ENCODE measurements at places on chromosomes 7 and 10.
A peak's percentile ranks its signal among the peaks of the same experiment; 100 is the strongest.

DNA sequence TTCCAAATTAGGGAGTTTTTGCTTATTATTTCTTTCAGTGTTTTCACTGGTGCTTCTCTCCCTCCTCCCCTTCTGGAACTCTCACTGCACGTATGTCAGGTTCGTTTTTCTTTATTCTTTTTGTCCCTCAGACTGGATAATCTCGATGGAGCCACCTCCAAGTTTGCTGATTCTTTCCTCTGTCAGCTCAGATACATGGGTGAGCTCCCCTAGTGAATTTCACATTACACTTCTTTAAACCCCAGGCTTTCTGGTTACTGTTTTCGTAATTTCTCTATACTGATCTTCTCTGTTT, 20.8 kb upstream of the NCAPG2 start:
- DNase-seq: no peak
- H3K27me3 ChIP-seq: no peaks in the 10 kb centered on the region
- H3K4me3 ChIP-seq: no peak overlapping the region
- no peak overlapping the region for H3K27ac ChIP-seq
- H3K4me1 ChIP-seq: no peaks in the 10 kb centered on the region

GRCh38 chr7:157871681-157872080, 534.9 kb downstream of the DNAJB6 start:
- H3K4me3 ChIP-seq: no peak overlapping the region
- no peak overlapping the region for H3K27ac ChIP-seq
- no peaks in the 10 kb centered on the region for H3K27me3 ChIP-seq
- no peaks in the 10 kb centered on the region for H3K4me1 ChIP-seq
- no peak for DNase-seq

- H3K36me3 ChIP-seq: no peaks in the 10 kb centered on the region
- H3K4me1 ChIP-seq: no peaks in the 10 kb centered on the region
- no peak for DNase-seq
- H3K27ac ChIP-seq: peak overlapping the region; percentile 10
These were observed 8.9 kb downstream of the COL17A1 start for GRCh38 chr10:104076743-104077160.

DNA sequence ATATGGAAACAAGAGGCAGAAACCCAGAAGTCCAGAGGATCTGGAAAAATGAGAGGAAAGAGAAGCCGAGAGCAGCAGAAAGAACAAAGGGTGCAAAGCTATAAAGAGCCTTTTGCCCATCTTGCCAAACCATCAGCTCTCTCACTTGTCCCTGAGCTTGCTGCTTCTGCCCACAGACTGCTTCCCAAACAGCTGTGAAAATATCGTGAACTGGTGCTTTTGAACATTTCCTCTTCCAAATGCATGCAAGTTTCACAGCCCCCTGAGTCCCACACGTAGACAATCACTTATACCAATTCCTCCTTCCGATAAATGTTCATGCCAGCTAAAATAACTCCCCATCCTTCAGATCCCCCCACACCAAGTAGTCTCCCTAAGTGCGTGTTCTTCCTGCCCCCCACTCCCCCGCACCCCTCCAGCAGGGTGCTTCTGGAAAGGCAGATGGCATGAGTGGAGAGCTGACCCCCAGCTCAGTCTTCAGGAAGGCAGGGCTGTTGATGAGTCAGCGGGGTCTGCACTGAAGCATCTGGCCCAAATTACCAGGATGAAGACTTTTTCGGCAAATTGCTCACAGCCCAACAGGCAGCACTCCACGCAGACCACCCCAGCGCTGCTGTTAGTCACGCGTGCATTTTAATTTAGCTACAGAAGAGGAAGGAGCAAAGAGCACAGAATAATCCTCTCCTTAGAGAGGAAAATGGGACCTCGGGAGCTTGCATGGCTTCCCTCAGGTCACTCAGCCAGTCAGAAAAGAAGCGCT, 76.1 kb upstream of the KCNMA1 start:
- no peaks in the 10 kb centered on the region for H3K27me3 ChIP-seq
- H3K4me1 ChIP-seq: no peaks in the 10 kb centered on the region
- H3K27ac ChIP-seq: no peak overlapping the region
- DNase-seq: no peak

DNA sequence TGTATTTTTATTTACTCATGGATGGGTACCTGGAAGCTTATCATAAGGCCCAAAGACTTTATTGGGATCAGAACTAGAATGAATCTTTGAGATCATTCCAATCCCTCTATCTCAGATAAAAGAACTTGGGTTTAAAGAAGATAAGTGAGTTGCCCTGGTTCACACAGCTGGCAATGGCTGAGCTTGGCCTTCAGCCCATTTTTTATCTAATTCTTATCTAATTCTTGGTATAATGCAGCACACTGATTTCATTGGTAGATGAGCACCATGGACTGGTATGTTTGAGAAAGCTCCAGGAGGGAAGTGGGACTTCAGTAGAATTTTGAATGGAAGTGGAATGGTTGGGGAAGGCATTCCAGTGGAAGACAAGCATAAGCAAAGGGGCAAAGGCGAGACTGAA, 558.9 kb downstream of the REEP3 start:
- no peak overlapping the region for H3K27ac ChIP-seq
- no peaks in the 10 kb centered on the region for H3K36me3 ChIP-seq

- no peaks in the 10 kb centered on the region for H3K27me3 ChIP-seq
- no peak for DNase-seq
- H3K4me3 ChIP-seq: no peak overlapping the region
- H3K36me3 ChIP-seq: no peaks in the 10 kb centered on the region
- H3K27ac ChIP-seq: no peak overlapping the region
- no peaks in the 10 kb centered on the region for H3K4me1 ChIP-seq
These were observed 35.1 kb downstream of the MAD1L1 start for GRCh38 chr7:2197436-2198155.

GRCh38 chr10:21041763-21042458, 144.8 kb upstream of the NEBL start:
- no peaks in the 10 kb centered on the region for H3K27me3 ChIP-seq
- no peak for DNase-seq
- H3K36me3 ChIP-seq: no peaks in the 10 kb centered on the region
- no peak overlapping the region for H3K27ac ChIP-seq
- no peak overlapping the region for H3K4me3 ChIP-seq
- no peaks in the 10 kb centered on the region for H3K4me1 ChIP-seq

DNA sequence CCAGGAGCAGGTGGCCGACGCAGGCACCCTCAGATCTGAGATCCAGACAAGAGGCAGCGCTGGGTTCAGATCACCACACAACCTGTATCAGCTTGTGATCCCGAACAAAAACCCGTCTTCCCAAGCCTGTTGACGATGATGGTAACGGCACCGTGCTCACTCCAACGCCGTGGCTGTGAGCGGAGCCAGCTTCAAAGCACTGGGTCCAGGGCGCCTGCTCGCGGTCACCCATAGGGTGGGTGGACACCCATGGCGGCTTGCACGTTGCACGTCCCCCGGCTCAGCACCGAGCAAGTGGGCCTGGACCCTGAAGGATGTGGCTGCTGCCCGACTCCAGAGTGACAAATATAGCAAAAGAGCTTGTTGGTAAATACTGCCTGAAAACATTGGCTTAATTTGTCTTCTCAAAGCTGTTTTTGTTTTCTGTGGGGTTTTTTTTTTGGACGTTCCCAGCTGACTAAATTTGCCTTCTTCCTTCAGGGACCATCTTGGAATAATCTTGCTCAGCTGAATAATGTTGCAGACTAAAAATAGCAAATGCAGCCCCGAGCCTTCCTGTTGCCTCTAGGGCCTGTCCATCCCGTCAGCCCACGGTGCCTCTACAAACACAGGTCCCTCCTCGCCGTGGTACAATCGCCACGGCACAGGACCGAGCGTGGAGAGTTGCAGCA, 41.0 kb downstream of the FOXK1 start:
- no peak overlapping the region for H3K4me3 ChIP-seq
- no peak overlapping the region for H3K27ac ChIP-seq
- H3K36me3 ChIP-seq: no peaks in the 10 kb centered on the region
- DNase-seq: no peak

GRCh38 chr7:66430164-66430545, 198.5 kb upstream of the KCTD7 start:
- no peak overlapping the region for H3K4me3 ChIP-seq
- no peak overlapping the region for H3K27ac ChIP-seq
- no peaks in the 10 kb centered on the region for H3K36me3 ChIP-seq
- no peaks in the 10 kb centered on the region for H3K27me3 ChIP-seq
- DNase-seq: no peak
- no peaks in the 10 kb centered on the region for H3K4me1 ChIP-seq

- H3K4me3 ChIP-seq: no peak overlapping the region
- no peaks in the 10 kb centered on the region for H3K4me1 ChIP-seq
- no peak for DNase-seq
- H3K36me3 ChIP-seq: no peaks in the 10 kb centered on the region
- H3K27me3 ChIP-seq: no peaks in the 10 kb centered on the region
These were observed 8.8 kb upstream of the CCNJ start for GRCh38 chr10:96034625-96035024.

- no peak overlapping the region for H3K27ac ChIP-seq
- no peaks in the 10 kb centered on the region for H3K4me1 ChIP-seq
- no peak overlapping the region for H3K4me3 ChIP-seq
These were observed 27.6 kb downstream of the SNX13 start for GRCh38 chr7:17912536-17913235.

GRCh38 chr10:119616882-119617570, 20.3 kb upstream of the TIAL1 start:
- no peak overlapping the region for H3K27ac ChIP-seq
- DNase-seq: no peak

- no peak for DNase-seq
- no peak overlapping the region for H3K27ac ChIP-seq
- no peaks in the 10 kb centered on the region for H3K27me3 ChIP-seq
- no peaks in the 10 kb centered on the region for H3K4me1 ChIP-seq
- H3K4me3 ChIP-seq: no peak overlapping the region
These were observed 260.1 kb upstream of the YAE1 start for GRCh38 chr7:39306016-39306570.

DNA sequence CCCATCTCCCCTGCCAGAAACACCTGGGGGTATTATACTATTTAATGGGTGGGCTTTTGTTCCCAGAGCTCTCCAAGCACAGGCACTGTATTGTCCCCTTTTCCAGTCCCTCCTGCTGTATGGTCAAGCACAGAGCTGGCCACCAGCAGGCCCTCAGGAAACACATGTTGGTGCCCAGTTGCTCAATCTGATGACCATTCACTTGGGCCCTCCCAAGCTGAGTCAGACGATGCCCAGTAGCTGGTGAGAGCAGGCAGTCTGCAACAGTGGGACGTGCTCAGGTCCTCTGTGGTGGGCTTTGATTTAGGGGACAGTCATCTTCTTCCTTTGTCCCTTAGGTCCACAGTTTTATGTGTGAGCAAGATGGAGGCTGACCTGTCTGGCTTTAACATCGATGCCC, 11.8 kb downstream of the SFXN2 start:
- DNase-seq: no peak
- no peaks in the 10 kb centered on the region for H3K36me3 ChIP-seq
- no peak overlapping the region for H3K4me3 ChIP-seq

GRCh38 chr7:14834456-14834855, 68.1 kb downstream of the DGKB start:
- no peaks in the 10 kb centered on the region for H3K36me3 ChIP-seq
- no peaks in the 10 kb centered on the region for H3K4me1 ChIP-seq
- no peak for DNase-seq
- H3K27ac ChIP-seq: no peak overlapping the region

DNA sequence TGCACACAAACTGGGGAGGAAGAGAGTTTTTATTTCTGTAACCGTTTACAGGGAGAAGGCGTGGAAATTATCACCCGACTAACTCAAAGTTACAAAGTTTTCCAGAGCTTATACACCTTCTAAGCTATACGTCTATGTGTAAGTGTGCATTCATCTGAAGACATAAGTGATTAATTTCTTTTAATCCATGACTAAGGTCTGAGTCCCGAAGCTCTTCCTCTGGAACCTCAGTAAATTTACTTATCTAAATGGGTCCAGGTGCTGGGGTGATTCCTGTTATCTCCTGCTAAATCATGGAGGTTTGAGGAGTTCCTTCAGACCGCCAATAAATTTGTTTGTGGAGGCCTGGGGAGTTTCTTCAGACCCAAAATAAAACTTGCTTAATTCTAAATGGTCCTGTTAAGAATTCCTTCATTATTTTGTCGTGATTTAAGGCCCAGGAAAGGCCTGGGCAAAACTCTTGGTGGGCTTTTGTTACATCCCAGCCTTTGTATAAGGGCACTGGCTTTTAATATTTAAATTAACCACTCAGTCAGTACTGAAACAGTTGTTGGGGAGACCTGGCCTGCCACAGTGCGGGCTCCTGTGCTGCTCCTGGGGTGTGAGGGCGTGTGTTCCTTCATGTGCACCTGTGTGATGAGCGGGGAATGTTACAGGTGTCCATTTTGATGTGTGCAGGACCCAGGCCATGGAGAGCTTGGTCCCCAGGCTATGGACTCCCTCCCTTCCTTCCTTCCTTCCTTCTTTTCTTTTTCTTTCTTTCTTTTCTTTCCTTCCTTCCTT, 5.8 kb upstream of the METTL27 start:
- H3K4me1 ChIP-seq: no peaks in the 10 kb centered on the region
- no peak overlapping the region for H3K4me3 ChIP-seq
- H3K36me3 ChIP-seq: no peaks in the 10 kb centered on the region

GRCh38 chr7:5177060-5177459, 13.0 kb upstream of the WIPI2 start:
- DNase-seq: peak; percentile 35
- H3K4me3 ChIP-seq: peak overlapping the region; percentile 41
- no peaks in the 10 kb centered on the region for H3K27me3 ChIP-seq
- H3K36me3 ChIP-seq: no peaks in the 10 kb centered on the region
- no peaks in the 10 kb centered on the region for H3K4me1 ChIP-seq

DNA sequence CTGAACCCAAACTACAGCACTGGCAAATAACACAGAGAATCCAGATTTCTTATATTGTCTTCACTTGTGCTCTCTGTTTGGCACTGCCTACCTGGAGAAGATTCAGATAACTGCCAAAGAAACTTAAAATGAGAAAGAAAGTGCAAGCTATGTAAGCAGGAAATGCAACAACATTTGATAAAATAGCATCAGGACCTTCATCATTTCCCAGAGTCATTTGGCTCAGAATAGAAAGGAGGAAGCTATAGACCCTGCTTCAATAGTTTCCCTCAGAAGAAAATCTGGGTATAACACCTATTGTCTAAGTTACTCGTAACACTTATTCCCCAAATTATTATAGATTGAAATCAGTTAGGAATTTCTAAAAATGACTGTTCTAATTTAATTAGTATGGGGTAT, 56.2 kb downstream of the CC2D2B start:
- H3K27me3 ChIP-seq: no peaks in the 10 kb centered on the region
- no peaks in the 10 kb centered on the region for H3K36me3 ChIP-seq
- H3K27ac ChIP-seq: no peak overlapping the region
- no peak overlapping the region for H3K4me3 ChIP-seq

DNA sequence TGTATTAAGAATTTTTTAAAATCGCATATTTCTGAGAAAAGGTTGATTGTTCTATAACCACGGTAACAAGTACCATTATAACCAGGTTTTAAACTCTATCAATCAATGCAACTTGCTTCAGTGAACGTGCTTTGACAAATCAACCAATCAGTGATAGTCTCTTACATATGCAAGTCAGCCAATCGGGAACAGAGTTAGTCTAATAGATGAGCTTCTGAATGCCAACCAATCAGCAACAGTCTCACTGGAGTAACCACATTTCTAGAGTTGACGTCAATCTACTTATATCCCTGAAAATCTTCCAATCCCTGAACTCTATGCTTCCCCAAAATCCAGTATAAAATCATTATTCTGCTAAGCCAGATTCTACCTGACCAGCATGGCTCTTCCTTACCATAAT, 44.7 kb upstream of the TRUB1 start:
- no peak overlapping the region for H3K4me3 ChIP-seq
- H3K4me1 ChIP-seq: no peaks in the 10 kb centered on the region
- no peaks in the 10 kb centered on the region for H3K36me3 ChIP-seq
- DNase-seq: no peak

GRCh38 chr7:18086165-18087025, 58.7 kb upstream of the PRPS1L1 start:
- no peaks in the 10 kb centered on the region for H3K4me1 ChIP-seq
- H3K36me3 ChIP-seq: no peaks in the 10 kb centered on the region
- H3K27me3 ChIP-seq: peaks cover 4% of the 10 kb centered on the region

Measured in breast epithelium (tissue), 4 donors.